Sciatic nerve (tissue), 2 donors: ENCODE measurements at places on chromosomes 4 and X. TPM values are rescaled to one million over a fixed set of nuclear protein-coding genes. Genes with fewer than 3 reads are reported as not detected.

The SLC4A4 gene
- 9.8 TPM for total RNA-seq

DNA sequence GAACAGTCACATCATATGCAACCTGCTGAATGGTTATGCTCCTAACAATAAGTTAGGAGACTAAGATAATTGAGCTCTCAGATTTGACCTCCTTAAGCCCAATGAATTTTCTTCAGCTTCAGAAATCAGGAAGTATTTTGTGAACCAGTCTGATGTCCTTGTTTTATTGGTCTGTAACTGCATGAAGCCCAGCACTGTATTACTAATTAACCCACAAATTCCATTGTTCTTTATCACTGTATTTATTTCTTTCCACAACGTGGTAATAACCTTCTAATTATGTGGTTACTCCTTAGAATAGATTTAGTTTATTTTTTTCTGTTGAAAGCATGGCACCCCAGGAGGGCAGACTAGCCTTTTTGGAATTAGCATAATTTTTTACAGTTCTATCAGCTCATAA is 3.9 kb upstream of the MFAP3L start:
- DNase-seq = no peak

- no peak for DNase-seq
Measured at GRCh38 chr4:91058345-91058744, 931.2 kb downstream of the CCSER1 start.

DNA sequence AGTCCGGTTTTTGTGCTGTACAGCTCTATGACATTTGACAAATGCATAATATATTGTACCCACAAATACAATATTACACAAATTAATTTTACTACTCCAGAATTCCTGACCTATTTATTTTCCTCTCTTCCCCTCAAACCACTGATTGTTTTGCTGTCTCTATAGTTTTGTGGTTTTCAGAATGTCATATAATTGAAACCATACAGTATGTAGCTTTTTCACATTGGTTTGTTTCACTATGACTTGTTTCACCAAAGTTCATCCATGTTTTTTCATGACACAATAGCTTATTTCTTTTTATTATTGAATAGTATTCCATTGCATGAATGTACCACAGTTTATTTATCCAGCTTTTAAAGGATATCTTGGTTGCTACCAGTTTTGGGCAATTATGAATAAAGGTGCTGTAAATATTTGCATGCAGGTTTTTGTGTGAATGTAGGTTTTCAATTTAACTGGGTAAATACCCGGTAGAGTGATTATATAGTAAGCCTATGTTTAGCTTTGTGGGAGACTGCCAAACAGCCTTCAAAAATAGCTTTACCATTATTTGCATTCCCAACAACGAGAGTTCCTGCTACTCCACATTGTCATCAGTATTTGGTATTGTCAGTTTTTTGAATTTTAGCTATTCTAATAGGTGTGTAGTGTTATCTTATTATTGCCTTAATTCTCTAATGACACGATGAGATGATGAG is 25.9 kb downstream of the RNF175 start:
- DNase-seq = no peak

The HPSE gene
- 4.1 TPM for total RNA-seq

- no peak for DNase-seq
Measured at GRCh38 chr4:123701131-123701575, 304.6 kb downstream of the SPRY1 start.

DNA sequence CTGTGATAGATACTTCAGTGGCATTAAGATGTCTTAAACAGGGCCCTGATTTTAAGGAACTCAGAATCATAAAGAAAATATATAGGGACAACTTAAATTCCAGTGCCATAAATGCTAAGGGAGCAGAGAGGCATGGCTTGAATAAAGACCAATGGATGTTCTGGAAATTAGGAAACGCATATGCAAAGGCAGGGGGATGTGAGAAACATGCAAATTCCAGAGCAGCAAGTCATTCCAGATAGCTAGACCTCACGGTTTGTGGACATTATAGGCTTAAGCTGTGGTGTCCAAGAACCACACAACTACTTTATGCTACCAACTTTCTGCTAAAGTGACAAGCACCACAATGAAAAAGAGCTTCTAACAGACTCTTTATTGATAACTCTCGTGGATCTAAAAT is 132.6 kb upstream of the ANK2 start:
- DNase-seq = no peak

The ADAM29 gene
- not detected for total RNA-seq

DNA sequence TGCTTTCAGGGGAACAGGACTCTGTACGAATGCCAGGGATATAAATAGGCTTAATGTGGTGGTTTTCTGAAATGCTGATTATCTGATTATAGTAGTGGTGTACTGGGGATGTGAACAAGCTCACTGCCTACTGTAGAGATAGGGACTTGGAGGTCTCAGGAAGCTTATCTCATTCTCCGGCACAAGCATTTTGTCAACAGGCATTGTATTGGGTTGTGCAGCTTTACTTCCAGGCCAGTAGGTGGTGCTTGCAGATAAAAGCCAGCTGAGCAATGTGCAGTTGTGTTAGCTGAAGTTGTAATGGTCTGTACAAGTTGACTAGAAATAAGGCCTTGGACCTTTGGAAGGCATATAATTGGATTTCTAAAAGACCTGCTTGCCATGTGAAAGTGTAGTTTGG is 49.5 kb upstream of the TMLHE start:
- DNase-seq = no peak

DNA sequence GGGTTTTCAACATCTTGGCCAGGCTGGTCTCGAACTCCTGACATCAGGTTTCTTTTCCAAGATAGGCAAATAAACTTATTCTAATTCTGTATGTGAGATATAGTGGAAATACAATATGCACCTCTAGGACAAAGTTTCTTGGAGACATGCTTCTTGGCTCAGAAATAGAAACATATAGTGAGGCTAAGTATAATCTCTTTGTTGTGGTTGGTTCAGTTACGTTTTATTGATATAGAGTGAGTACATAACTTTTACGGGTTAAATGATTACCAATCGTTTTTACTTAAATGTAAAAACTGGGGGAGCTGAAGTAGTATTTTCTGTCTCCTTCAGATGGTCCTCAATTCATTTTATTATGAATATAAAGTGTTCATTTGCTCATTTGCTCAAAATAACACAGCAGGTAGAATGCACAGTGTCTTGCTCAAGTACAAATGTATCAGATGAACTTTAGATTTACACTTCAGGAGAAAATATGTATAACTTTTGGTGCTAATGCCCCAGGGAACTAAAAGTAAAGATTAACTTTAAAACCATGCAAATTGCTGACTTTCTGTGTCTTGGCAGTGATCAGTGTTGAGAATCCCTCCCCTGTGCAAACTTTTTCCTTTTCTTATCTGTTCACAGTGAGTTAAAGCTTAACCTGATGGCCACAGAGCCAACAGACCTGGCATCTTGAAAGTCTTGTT is 77.6 kb downstream of the AFF1 start:
- no peak for DNase-seq

The DDX53 gene
- total RNA-seq = not detected

GRCh38 chr4:33386764-33387163 is 2666.6 kb downstream of the PCDH7 start:
- DNase-seq = no peak

DNA sequence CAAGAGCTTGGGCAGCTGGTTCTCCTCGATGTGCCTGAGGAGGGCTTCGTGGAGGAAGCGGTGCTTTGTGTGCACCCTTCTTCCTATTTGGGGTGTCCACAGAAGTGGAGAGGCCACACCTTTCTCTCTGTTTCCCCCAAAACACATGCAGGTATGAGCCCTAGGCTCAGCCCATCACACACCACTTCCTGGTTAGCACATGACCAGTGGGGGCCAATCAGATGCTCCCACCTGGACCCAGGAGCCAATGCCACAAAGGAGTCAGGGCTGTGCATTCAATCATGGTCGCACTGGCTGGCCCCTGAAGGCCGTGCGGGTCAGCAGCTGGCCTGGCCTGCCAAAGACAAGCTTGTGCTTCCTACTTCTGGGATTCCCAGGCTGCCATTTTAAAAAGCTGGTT is 51.4 kb downstream of the PPP2R2C start:
- no peak for DNase-seq

The NAT8L gene
- 8.1 TPM for total RNA-seq

DNA sequence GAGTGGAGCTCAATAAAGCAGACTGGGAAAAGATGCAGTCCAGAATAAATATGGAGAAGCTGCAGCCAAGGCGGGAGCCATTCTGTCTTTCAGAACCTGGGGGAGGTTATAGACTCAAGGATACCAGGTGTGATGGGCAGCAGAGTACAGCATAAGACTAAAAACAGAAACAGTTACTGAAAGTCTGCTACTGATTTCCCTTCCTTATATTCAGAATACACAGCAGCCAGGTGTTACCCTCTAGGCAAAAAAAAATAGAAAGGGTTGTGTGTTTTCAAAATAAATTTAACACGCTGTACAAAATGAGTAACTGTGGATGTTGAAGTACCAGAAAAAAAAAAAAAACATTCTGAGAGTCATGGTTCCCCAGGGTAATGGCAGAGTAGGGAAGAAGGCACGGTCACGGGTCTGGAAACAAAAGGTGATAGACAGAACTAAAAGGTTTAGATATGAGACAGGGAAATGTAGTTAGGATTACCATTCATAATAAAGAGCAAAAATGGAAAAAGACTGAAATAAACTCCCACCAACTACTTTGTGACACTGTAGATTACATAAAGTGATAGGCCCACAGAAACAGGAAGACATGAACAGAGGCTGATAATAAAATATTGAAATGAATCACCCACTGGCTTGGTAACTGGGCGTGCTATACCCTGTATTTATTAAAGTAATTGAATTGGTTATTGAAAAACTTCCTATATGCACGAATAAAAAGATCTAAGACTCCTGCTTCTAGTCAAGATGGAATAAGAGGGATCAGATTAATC is 10.8 kb upstream of the HHIP start:
- no peak for DNase-seq

- no peak for DNase-seq
Measured at GRCh38 chrX:15888062-15888461, 33.4 kb upstream of the AP1S2 start.

GRCh38 chrX:22690116-22690515 is 309.6 kb upstream of the DDX53 start:
- DNase-seq = no peak

DNA sequence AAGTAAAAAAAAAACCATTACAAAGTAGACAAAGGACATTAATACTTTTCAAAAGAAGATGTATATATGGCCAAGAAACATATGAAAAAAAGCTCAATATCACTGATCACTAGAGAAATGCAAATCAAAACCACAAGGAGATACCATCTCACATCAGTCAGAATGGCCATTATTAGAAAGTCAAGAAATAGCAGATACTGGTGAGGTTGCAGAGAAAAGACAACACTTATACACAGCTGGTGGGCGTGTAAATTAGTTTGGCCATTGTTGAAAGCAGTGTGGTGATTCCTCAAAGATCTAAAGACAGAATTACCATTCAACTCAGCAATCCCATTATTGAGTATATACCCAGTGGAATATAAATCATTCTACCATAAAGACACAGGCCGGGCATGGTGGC is 39.3 kb downstream of the TASL start:
- no peak for DNase-seq

DNA sequence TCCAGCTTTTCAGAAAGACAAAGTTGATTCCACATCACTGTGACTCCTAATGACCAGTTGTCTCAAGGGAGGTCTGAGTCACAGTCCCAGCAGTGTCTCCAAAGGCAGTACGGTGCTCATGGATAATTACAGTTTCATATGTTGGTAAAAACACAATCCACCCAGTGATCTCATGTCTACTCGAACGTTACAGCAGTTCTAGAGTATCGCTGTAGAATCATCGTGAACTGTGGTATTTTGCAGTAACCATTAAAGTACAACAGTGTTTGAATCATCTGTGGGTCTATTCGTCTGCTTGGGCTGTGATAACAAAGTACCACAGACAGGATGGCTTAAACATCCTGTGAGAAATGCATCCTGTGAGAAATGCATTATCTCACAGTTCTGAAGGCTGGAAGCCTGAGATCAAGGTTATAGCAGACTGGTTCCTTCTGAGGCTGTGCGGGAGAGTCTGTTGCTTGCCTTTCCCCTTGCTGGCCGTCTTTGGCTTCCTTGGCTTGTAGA is 121.1 kb upstream of the SORBS2 start:
- DNase-seq = no peak

GRCh38 chr4:2688281-2688680 is 67.9 kb downstream of the TNIP2 start:
- no peak for DNase-seq

DNA sequence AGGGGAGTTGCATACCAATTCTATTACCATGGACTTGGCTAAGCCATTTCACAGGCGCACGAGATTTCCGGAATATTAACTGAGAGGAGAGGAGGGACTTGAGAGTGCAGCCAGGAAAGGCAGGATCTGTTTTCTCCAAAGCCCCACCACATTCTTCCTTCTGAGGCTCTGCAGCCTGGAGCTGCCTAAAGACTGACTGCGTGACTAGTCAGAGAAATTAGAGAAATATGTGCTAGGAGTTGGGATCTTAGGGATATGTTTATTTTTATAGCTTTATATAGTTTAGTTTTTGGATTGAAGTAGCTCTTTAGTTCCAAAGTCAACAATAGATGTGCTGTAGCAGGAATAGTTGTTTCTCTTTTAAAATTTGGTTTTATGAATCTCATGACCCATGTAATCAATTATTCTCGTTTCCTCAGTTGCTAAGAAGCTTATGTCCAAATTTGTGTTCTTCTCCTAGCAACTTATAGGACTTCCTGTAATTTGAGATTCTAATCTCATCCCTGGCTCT is 300.1 kb upstream of the DDX53 start:
- DNase-seq = no peak
